ENCODE measurements at places on chromosomes 12 and 14. TPM values are rescaled to one million over a fixed set of nuclear protein-coding genes. Genes with fewer than 3 reads are reported as not detected.

DDN gene
- total RNA-seq, result 0.13 TPM

CELA1 gene
- not detected for total RNA-seq

DPF3 gene
- total RNA-seq, result not detected

LRTM2 gene
- not detected for total RNA-seq

TAS2R46 gene
- total RNA-seq, result 0.41 TPM

SMOC1 gene
- 2.7 TPM for total RNA-seq

VRTN gene
- total RNA-seq, result not detected

OTX2 gene
- total RNA-seq, result not detected

HRK gene
- total RNA-seq, result 3.5 TPM

LMNTD1 gene
- 0.08 TPM for total RNA-seq

KLRB1 gene
- total RNA-seq, result not detected

GPR135 gene
- 1.9 TPM for total RNA-seq

KLHL33 gene
- total RNA-seq, result 0.08 TPM

RGS6 gene
- not detected for total RNA-seq

RPL10L gene
- not detected for total RNA-seq

CLMN gene
- 9.8 TPM for total RNA-seq

GPX2 gene
- not detected for total RNA-seq

CRIP1 gene
- total RNA-seq, result 11.1 TPM

SIX6 gene
- total RNA-seq, result not detected

NUP37 gene
- 23.1 TPM for total RNA-seq

KRT86 gene
- 9.2 TPM for total RNA-seq

HOXC11 gene
- 0.96 TPM for total RNA-seq

TMEM63C gene
- total RNA-seq, result 1.1 TPM

SERPINA1 gene
- 18.1 TPM for total RNA-seq

AQP6 gene
- total RNA-seq, result not detected

RTL1 gene
- 1.1 TPM for total RNA-seq

CCDC175 gene
- total RNA-seq, result not detected

ING4 gene
- 31.8 TPM for total RNA-seq

All from kidney epithelial cell (primary cell).